DMS79 (cell line): ENCODE measurements at places on chromosomes 11 and 22.

DNA sequence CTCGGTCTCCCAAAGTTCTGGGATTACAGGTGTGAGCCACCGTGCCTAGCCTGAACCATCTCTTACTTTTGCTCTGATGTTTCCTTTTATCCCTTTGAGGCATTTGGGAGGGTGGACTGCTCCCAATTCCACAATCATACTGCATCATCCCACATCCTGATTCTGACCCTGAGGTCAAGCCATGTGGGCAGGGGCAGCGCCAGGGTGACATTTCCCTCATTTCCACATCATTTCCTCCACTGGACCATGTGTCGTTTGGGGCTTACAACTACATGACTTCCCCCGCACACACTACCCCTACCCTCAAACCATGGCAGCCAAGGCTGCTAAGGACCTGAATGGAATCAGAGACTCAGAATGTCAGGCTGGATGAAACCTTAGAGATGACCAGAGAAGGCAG is 26.4 kb upstream of the ZBTB16 start:
- no peak for DNase-seq

DNA sequence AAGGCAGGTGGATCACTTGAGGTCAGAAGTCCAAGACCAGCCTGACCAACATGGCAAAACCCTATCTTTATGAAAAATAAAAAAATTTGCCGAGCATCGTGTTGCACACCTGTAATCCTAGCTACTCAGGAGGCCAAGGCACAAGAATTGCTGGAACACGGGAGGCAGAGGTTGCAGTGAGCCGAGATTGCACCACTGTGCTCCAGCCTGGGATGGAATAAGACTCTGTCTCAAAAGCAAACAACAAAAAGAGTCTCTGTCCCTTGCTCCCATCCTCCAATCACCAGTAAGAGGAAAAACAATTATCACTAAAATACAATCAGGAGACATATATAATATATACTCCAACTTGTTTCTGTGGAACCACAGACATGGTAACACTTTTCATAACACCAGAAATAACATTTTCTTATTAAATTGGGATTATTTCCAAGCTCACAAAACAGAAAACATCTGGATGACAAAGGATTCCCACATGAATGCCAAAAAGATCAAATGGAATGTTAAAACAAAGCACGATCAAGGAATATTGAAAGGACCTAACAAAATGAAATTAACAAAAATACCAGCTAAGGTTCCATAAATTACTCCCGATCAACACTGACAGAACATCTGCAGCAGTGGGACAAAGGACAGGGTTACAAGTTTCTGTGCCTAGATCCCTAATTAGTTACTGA is 15.2 kb downstream of the FCHSD2 start:
- no peak for DNase-seq

DNA sequence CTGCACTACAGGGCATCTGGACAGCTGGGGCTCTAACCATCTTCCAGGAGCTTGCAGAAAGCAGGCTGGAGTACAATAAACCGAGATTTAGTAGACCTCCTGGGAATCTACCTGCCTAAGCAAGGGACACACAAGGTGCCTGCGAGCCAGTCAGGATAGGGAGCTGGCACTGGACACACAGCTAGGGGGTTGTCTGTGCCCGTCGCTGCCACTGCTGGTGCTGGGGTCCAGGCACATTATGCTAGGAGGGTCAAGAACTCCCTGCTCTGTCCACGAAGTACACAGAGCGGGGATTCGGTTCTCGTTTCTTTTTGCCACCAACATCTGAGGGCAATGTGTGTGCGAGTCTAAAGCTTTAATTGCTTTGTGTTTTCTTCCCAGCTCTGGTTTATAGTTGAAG is 4.2 kb downstream of the RIC8A start:
- DNase-seq = no peak

- no peak for DNase-seq
These were observed 495 bp upstream of the IFITM1 start for GRCh38 chr11:313304-313786.

- DNase-seq = peak; percentile 36
These were observed 40.2 kb downstream of the DIXDC1 start for GRCh38 chr11:111977146-111978027.

DNA sequence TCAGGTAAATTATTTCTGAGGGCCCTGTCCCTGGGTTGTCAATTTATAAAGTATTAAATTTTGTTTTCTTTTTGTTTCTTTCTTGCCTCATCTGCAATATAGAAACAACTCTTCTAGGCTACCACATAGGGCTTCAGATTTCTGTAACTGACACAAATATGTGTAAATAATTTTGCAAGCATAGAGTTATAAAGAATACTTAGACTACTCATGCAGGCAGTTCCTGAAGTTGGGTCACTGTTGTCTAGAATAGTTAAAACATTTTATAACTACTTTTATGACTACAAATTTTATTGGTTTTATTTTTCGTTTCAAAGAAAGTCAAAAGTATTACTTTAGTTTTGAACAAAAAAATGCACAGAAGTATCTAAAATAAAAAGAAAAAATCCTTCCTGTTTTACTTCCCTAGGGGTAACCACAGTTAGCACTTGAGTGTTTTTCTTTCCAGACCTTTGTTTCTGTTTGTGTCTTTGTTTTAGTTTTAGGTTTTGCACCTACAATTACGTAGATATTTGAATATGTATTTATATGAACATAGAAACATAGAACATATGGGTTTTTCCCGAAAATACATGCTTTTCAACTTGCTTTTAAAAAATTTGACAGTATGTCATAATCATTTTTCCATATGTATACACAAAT is 12.4 kb upstream of the TMEM123 start:
- no peak for DNase-seq

- no peak for DNase-seq
These were observed 199.1 kb downstream of the DBX1 start for GRCh38 chr11:19961225-19961624.

GRCh38 chr11:70860888-70861287 is 391.5 kb downstream of the SHANK2 start:
- DNase-seq = no peak

- DNase-seq = no peak
These were observed 26.7 kb downstream of the MOB2 start for GRCh38 chr11:1459764-1460395.

GRCh38 chr11:81959341-81959740 is 774.3 kb downstream of the FAM181B start:
- DNase-seq = no peak

GRCh38 chr11:8959546-8960166 is 4.6 kb downstream of the TMEM9B start:
- DNase-seq = peak; percentile 53

GRCh38 chr11:120400564-120401364 is 64.6 kb downstream of the ARHGEF12 start:
- DNase-seq = peak; percentile 67

GRCh38 chr22:35914665-35915476 is 113.8 kb downstream of the RBFOX2 start:
- DNase-seq = peak; percentile 67

- DNase-seq = no peak
These were observed 74.0 kb upstream of the MYOD1 start for GRCh38 chr11:17645190-17645970.

DNA sequence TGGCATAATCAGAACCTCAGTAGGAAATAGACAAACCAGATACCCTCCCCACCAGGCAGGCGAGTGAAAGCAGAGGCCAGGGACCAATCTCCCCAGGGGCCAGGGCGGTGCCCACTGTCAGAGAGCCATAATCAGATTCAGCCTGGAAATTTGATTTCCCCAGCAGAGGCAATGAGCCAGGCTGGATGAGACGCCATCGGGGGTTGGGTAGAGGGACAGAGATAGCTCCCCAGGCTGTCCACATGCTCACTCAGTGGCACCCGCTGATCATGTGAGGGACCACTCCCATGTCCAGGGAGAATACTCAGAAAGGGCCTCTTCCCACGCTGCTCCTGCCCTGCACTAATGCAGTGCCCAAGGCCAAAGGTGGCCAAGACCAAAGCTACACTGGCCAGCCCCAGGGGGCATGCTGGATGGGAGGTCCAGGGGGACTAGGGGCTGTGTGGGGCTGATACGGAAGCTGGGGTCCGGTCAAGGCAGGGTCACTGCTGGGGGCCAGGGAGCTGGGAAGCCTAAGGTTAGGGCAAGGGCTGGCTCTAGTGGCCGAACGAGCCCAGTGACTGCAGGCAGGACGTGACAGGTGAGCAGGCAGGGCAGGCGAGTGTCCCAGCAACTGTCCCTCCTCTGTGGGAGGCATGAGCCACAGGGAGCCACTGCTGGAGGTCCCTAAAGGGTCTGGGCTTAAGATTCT is 19.8 kb downstream of the ARVCF start:
- DNase-seq = no peak

- DNase-seq = no peak
These were observed 257.7 kb upstream of the NARS2 start for GRCh38 chr11:78832226-78832947.

- DNase-seq = no peak
These were observed 18.5 kb upstream of the OR4D5 start for GRCh38 chr11:123920943-123921342.

- peak; percentile 24 for DNase-seq
These were observed at the start of gene CNTN5 for GRCh38 chr11:99020352-99021225. TSS of gene CNTN5 (plus strand) at chr11:99020949.

- no peak for DNase-seq
These were observed 19.6 kb downstream of the POU2AF1 start for GRCh38 chr11:111359223-111360149.

DNA sequence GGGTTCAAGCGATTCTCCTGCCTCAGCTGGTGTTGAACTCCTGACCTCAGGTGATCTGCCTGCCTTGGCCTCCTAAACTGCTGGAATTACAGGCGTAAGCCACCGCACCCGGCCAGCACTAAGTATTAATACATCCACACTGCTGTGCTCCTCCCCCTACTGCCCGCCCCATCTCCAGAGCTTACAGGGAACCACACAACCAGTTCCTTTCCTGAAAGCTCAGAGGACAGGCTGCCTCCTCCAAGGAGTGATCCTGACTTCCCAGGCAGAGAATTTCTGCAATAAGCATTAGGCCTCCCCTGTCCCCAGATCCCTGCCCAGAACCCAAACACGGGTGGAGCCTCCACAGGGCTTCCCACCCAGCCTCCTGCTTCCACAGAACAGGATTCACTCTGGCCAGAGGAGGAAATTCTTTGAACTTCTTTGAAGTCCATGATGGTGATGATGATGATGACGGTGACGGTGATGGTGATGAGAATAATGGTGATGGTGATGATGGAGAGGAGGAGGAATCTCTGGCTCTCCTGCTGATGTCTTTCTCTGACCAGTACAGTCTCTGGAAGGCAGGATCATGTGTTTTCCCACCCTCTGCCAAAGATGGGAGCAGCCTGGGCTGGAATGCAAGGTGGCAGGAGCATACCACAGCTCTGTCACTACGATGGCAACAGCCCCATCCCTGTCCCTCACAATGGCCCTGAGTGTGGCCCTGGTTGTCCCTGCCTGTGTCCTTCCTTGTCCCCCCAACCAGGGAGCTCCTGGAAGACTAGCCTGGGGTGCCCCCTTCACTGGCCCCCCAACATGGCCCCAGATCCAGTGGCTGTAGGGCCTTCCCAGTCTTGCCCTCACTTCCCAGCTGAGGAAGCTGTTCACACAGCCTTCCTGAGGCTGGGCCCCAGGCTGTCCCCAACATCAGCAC is 33.5 kb upstream of the CSNK1E start:
- DNase-seq = no peak

DNA sequence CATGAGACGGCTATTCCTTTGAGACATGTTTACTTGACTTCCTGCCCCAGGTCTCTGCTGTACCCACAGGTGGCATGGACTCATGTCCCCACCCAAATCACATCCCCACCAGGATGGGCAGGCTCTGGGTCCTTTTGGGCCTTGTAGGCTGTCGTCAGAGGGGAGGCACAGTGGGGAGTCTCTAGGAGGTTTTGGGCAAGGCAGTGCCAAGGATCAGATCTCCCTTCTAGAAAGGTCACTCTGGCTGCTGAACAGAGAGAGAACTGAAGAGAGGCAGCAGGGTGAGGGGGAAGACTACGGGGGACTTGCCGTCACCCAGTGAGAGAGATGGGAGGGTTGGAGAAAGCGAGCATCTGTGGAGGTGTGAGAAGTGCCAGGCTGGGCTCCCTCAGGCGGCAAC is 4.6 kb upstream of the KCNQ1OT1 start:
- no peak for DNase-seq

DNA sequence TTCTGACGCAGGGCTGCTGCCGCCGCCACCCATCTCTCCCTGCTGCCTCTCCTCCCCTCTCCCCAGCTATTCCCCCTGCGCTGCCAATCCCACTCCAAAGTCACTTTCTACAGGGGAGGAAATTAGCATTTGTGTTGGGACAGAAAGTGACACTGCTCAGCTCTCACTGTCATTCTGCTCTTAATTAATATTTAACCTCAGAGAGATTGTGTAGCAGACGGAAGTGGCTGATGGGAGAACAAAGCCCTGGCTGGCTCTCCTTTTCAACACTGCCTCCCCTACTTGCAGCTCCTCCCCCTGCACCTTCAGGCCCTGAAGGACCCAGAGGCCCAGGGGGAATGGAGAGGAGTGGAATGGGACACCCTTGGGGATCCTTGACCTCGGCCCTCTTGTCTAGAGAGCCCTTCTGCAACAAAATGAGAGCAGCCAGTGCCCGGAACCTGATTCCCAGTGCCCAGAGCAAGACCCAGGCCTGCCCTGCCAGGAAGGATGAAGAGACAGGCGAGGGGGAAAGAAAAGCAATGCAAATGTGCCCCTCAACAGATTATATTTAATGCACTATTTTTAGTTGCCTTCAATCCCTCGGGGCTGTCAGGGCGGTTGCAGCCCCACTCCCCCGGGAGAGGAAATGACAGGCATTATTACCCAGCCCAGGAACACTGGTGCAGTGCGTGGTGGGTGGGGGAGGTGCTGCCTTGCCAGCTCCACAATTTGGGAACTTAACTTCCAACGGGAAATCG is 14.6 kb upstream of the NRGN start:
- no peak for DNase-seq

- no peak for DNase-seq
These were observed 12.7 kb downstream of the MRGPRX3 start for GRCh38 chr11:18145025-18145424.
